Activated T-cell treated with anti-CD3 and anti-CD28 coated beads, Interleukin-2, amount 50 U/mL, for 1 hour (primary cell): ENCODE measurements at places on chromosomes 12 and 14.

GRCh38 chr12:124279846-124280360 is 15.0 kb upstream of the RFLNA start:
- no peak for DNase-seq

- DNase-seq, result no peak
Observed at GRCh38 chr12:21502872-21503271, 1.3 kb downstream of the GOLT1B start.

DNA sequence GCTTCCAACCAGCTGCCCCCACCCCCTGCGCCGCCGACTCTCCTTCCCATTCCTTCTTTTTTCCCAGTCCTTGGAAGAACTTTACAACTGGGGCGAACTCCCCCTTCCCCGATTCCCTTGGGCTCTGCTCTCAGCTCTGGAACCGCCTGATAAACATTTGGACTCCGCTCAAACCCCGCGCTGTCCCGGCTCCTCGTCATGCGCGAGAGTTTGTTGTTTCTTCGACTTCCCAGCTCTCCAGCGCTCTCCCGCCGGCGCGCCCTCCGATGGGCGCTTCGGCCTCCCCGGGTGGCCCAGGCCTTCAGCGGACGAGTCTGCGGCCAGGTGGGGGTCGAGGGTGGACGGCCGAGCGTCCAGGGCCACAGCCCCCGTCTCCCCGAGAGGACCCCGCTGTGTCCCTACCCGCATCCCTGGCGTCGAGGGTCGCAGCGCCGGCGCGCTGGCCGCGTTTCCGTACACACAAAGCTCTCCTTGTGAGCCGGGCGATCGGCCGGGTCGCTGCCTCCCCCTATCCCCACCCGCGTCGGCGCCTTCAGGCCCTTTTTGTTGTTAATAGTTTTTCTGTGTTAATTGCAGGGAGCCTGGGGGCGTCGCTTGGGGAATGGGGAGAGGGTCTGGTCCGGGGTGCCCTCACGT is 847 bp downstream of the MMP14 start:
- peak; percentile 41 for DNase-seq

DNA sequence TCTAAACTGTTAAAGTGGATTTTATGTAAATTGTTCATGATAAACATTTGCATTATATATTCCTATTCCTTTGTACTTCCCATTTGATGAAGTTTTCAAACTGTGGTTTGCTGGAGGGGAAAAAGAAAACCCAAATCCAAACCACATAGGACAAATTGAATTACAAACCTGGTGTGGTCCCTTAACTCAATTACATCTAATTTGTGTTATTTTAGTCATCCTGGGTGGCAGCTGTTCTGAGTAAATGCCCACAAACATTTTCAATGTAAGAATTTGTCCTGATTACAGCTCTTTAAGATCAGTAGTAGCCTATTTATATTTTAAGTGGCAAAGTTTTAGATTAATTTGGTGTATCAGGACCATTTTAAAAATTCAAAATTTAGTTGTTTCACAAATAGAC is 153.9 kb downstream of the RAD51B start:
- no peak for DNase-seq

GRCh38 chr12:12323118-12323517 is 26.9 kb downstream of the MANSC1 start:
- DNase-seq, result no peak
